ENCODE measurements at places on chromosomes 5 and 9. TPM values are rescaled to one million over a fixed set of nuclear protein-coding genes. Genes with fewer than 3 reads are reported as not detected.

- peak; percentile 55 for DNase-seq
Observed at GRCh38 chr9:114034661-114035062, 43.4 kb downstream of the AMBP start.

The SPACA9 gene
- total RNA-seq = 2.7 TPM

DNA sequence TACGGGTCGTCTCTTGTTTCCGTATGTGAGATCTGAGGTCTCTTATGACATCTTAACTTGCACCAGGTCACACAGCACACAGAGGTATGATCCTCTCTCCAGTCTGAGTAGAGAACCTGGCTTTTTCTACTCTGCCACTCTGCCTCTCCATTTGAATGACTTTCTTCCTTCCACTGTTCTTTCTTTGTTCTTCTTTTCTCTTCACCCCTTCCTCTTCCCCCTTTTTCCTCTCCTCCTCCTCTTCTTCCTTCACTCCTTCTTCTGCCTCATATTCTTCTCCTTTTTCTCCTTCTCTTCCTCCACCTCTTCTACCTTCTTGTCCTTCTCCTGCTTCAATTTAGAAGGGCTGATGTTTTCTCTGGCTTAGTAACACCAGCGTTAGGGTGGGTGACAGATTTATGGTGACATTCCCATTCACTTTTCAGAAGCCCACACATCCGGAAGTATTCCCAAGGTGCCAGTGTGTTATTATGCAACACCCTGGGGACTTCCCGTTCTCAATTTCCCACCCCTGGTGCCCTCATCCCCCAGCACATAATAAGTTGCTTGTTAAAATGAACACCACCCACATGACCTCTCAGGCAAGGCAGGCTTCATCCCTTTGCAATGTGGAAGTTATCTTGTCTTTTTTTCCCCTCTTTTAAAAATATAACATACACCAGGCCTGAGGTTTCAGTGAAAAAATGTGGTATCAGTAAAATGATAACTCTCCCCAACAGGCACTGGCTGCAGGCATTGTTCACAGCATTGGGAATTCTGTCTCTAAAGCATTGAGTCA is 122.0 kb downstream of the PAPPA start:
- DNase-seq = no peak

DNA sequence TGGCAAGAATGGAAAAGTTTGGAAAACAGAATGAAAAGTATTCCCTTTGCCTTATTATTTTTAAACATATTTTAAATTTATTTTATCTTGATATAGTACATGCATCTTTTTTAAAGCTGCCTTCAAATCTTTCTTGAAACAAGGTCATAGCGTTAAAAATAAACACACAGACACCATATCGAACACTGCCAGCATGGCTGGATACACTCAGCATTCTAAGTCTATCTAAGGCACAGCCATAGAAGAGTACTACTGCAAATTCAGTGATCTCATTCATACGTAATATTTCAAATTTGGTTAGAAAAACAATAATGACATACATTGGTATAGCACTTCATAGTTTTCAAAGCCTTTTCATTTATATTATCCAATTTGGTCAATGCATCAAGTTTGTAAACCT is 57.5 kb downstream of the EPB41L4B start:
- DNase-seq = no peak
